ENCODE measurements at places on chromosomes 1 and 21. TPM values are rescaled to one million over a fixed set of nuclear protein-coding genes. Genes with fewer than 3 reads are reported as not detected.

Gene FLG2
- total RNA-seq: not detected

Gene TNFRSF9
- total RNA-seq: 2.0 TPM

Gene PLA2G2D
- not detected for total RNA-seq

Gene USH2A
- total RNA-seq: not detected

Gene BECN2
- total RNA-seq: not detected

All from A549 treated with GW870086 at 1 μM for 4 hours (cell line).